CD4-positive, alpha-beta T cell treated with Interleukin-4 for 1 hour (primary cell): ENCODE measurements at places on chromosomes 3 and 15.

DNA sequence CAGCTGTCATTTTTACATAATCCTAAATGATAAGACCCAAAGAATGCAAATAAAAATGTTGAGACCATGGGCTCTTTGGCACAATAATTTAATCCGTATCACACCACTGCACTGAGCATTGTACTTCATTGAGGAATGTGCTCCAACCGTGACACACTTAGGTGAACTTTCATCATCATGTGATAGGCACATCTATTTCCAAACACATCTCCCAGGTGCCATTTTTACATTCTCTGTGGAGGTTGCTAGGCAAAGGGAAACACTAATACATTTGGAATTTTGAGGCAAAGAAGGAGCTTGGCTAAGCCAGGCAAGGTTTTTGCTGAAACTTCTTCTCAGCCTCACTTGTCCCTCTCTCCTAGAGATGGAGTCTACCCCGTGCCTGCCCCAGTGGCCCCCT, 68.7 kb downstream of the LRTM1 start:
- no peak for DNase-seq

DNA sequence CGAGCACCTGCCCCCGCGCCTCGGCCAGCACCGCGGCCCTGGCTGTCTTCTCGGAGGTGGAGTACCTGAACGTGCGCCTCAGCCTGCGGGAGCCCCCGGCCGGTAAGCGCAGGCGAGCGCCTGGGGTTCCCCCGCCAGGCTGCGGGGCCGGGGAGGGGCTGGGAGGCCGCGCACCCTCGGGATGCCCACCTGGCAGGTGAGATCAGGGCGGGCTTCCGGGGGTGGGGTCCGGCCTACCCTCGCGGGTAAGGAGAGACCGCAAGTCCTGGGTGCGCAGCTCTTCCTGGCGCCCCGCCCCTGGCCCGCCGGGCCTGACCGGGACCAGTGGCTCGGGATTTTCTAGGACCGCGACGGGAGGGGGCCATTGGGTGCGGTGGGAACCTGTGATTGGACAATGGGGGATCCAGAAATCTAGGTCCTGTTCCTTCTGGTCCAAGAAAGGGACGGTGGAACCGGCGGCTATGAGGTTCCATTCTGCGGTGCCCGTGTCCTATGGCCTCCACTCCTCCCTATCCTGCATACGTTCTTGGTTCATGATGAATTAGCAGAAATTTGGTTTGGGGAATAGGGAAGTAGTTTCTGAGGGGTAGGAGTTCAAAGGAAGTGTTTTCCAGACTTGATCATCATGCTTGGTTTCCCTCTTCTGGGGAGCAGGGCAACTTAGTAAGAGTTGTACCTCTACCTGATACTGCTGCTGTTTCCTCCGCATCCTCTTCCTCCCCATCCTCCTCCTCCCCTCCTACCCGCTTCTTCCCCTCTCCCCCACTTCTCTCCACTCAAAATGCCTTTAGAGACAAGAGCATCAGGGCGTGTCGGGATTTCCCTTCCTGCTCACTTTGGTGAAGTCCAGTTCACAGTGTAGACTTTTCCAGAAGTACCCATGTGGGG, 808 bp downstream of the ARRDC4 start:
- DNase-seq, result no peak

GRCh38 chr15:80693682-80694610, 1.2 kb upstream of the ABHD17C start:
- DNase-seq, result no peak

DNA sequence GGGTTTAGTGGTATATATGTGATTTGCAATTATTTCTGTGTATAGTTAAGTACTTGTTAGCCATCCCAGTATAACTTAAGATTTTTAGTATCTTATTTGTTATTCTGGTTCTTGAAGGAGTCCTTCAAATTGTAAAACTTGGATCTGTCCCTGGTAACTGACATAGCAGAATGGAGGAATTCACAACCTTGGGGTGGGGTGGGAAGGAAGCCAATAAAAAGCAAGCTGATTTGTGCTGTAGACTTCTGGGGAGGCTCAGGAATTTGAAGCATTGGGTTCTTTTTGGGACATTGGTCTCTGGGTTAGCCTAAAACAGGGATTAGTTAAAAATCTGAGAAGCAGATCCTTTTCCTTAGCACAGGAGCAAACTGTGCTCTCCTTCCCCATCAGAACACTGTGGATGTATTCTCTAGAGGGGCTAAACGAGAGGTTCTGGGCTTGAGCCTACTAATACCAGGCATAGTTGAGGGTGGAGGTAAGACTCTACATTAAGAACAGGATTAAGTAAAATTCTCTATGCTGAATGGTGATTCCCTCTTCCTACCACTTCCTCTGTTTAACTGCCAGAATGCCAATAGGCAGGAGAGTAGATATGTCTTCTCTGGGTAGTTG, 42.2 kb downstream of the GMPS start:
- no peak for DNase-seq

DNA sequence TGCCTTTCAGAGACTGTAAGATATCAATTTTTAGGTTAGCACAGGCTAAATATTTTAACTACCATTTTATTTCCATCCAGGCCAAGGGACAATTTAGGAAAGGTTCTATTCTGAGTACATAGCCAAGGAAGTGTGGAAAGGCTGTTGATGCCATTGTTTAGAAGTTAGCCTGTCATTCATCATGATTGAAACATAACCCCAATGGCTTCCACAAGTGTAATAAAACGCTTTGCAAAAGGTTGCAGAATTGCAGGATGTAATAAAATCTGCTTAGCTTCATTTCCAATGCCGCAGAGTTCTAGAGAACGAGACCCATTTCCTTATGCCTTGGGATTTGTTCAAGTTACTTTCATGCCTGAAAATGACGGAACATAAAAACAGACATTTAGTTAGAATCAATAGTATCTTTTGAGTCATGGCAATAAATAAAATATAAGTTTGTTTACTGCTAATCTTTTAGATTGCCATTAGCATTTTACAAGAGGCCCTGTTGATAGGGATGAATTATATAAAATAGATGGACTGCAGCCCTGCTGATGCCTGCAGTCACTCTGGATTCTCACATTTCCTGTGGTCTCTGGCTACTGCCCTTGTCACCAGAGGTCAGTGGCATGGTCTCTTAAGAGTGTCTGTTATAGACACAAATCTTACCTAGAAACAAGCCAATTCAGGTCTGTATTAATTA, 678.2 kb upstream of the CFAP20DC start:
- DNase-seq, result no peak

DNA sequence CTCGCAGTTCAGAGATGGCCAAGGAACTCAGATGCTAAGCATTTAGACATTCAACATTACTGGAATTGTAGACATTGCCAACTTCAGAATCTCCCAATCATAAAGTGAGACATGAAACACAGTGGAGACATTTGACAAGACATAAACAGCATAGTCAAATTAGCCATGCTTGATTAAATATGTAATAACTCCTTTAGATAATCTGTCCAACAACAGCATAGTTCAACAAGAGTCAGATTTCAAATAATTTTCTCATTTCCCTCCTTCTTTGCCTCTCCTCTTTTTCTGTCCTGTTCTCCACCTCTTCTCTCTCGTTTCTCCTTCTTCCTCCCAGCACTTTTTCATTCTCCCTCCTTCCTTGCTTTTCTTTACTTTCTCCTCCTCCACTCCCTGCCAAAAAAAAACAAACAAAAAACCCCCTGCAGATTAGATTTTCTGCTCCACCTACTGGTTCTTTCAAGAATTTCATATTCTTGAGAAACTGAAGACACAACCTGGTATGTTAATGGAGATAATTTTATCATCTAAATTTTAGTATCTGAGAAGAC, 20.2 kb downstream of the CPOX start:
- peak; percentile 61 for DNase-seq

DNA sequence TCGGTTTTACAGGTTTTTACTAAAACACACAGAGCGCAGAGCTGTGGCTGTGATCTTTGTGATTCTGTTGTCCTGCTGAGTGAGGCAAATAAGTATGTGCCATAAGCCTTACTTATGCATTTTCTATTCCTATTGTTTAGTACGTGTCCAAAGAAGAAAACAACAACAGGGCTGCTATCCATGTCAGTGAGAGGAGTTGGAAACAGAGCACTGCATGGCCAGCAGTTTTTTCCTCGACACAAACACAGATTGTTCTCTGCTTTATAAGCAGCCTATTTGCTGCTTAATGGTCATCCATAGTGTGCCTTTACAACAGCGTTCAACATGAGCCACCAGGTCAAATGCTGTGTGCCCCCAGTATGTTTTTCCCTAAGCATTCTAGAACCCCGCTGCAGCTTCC, 79.8 kb downstream of the SHQ1 start:
- no peak for DNase-seq

DNA sequence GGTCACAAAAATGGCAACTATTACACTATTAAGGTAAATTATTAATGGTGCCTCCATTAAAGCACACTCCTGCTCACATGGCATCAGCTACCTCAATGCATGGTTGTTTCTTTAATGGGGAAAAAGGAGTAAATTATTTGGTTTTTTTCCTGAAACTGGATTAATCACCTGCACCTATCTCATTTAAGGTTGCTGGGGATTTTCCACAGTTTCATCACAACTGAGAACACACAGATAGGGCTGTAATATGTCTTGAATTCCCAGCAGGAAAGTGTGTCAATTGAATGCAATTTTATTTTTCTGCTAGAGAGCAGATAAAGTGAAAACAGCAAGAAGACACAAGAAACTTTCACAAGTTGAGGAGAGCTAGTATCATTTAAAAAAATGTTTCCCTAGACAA, 36.4 kb downstream of the RFTN1 start:
- no peak for DNase-seq

DNA sequence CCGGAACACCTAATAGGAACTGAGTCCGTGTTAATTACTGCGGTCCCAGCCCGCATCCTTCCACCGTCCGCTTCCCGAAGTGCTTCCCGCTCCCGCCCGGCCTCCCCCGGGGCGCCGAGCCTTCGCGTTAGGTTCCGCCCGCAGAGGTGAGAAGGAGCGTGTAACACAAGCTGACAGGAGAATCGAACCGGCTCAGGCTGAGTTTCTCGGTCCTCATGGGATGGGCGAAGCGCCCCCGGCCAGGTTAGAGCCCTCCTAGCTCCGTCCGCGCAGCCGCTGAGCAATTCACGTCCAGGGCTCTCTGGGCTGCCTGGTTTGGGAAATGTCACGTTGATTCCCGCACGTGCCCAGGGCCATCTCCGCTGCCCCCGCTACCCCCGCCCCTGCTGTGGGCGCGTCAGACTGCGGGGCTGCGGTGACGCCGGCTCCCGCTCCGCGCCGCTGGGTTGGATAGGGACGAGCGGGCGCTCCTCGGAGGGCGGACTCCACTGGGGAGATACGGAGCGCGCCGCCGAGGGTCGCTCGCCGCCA, 954 bp downstream of the CLDN11 start:
- DNase-seq, result no peak

GRCh38 chr15:68431037-68431791, 749 bp downstream of the ITGA11 start:
- DNase-seq, result no peak

DNA sequence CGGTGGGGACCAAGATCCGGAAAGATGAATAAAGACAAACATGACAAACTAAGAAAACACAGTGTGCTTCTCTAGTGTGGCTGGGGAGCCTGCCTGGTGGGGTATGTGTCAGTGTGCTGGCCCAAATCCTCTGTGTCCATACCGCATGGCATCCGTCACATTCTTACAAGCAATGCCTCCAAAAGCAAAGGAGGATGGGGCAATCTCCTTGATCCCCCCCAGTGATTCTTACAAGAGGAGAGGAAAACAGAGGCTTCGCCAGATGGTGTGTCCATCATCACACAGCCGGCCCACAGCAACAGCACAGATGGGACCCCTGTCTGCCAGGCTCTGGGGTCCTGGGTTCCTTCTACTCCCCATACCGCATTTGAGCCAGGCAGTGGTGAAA, 558 bp upstream of the IL17RC start:
- no peak for DNase-seq

- DNase-seq, result no peak
Measured at GRCh38 chr3:10234526-10235230, 13.6 kb upstream of the TATDN2 start.

DNA sequence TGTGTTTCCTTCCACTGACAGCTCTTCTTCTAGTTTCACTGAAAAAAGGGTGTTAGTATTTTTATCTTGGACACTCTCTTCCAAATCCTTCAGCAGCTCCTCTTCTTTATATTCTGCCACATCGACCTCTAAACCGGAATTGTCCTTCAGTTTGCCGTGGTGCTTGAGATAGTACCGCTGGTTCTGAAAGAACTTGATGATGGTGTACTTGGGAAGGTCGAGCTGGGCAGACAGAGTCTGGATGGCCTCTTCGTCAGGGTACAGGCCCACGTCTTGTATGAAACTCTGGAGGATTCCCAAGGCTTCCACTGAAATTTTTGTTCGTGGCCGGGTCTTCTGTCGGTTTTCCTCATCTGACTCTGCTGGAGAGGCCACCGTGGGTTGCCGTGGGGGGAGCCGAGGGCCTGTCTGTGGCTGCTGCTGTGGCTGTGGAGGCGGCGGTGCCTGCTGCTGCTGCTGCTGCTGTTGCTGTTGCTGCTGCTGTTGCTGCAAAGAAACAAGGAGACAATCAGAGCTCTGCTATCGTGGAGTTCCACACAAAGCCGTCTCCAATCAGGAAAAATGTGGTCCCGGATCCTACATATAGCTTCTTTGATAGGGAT, 75.8 kb downstream of the SATB1 start:
- no peak for DNase-seq

DNA sequence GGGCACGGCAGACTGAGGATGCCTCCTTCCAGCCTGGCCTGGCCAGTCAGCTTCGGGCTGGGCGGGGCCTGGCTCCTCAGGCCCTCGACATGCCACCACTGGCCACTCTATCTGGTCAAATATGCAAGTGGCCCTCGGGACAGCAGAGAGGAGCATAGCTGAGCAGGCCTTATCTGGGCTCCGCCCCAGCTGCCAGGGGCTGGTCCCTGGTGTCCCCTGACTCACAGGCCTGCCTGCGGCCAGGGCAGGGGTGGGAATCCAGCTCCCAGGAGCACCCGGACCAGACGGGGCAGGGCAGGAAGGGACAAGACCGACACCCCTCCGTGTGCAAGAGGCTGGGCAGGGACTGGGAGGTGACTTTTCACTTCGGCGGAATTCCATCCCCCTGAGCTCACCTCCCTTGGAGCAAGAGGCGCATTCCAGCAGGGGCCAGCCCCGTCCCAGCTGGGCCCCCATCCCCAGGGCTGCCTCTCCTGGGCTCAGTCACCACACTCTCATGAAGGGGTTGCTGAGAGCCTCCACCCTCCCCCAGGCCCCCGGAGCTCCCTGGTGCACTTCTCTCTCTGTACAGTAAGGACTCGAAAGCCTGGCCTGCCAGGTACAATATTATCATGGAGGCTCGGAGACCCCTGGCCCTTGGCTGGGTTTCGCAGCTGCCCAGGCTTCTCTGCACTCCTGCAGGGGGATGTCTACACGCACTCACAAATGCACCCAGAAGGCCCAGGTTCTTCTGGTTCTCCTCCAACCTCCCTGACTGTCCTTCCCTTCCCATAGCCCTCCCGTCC, 29.5 kb downstream of the WNT7A start:
- no peak for DNase-seq

- DNase-seq, result no peak
Measured at GRCh38 chr3:11530153-11530721, 113.5 kb downstream of the VGLL4 start.

DNA sequence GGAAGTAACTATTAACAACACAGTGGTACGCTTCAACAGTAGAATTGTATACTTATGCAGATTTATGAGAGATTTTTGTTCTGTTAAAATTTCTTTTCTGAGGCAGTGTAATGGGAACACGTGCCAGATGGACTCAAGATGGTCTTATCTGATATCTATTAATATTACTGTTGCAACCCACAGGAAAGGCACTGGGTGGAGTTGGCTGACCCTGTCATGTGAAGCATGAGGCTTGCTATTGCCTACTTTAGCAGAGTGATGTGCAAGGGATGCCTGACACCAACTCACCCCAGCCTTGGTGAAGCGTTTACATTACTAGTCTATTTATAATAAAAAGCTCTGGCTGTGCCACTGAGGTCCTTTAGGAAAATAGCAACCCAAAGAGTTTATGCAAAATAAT, 19.8 kb upstream of the ARNT2 start:
- DNase-seq, result no peak

GRCh38 chr3:114756506-114757279, 390.4 kb downstream of the ZBTB20 start:
- DNase-seq, result no peak
